ENCODE measurements at places on chromosomes 11 and 22.

- no peak for DNase-seq
Observed at GRCh38 chr11:1871531-1871930, 18.6 kb downstream of the LSP1 start.

DNA sequence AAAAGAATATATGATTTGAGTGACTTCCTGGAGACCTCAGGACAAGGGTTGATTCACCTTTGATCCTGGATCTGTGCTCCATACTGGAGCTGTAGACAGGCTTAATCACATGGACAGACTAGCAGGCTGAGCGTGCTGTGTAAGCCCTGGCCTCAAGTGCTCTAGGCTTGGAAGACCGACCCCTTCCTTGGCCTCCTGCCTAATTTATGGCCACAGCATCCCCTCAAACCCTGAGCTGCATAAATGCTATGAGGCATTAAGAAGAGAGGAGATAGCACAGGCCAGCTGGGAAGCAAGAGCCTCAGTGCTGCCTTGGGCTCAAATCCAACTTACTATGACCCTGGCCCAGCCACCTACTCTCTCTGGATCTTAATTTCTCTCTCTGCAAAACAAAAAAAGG is 385.1 kb downstream of the BUD13 start:
- DNase-seq = no peak

DNA sequence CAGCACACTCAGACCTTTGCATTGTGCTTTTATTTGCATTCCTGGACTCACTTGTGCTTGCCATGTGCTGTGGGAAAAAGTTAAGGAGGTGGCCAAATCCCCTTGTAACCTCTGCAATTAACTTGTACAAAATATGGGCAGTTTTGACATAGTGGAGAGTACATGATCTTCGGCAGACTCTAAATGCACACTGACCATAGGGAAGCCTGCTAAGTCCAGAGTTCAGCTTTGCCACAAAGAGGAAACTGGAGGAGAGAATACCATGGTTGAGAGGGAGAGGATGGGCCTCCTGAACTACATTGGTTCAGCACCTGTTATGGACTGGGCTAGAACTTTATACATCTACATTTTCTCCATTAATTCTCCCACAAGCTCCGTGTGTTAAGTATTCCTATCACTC is 37.6 kb upstream of the CEP295 start:
- DNase-seq = no peak

GRCh38 chr11:75518204-75518549 is 7.6 kb downstream of the GDPD5 start:
- no peak for DNase-seq

DNA sequence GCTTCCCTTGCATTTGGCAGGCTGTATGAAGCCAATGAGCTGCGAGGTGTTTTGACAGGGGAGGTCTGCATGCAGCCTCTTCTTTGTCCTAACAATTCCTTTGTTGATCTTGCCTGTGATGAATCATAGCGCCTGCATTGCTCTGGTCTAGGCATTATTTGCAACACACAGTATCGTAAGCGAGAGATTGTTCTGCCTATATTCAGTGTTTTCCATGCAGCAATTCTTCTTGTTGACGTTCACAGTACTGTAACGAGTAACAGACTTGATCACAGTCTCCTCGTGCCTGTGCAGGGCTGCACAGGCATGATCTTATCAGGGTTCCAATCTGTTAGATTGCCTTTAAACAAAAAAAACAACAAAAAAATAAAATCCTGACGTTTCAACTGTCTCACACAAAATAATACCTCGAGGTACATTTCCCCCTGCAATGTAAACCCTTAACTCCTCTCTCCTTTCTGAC is 13.9 kb upstream of the ADSL start:
- DNase-seq = no peak

DNA sequence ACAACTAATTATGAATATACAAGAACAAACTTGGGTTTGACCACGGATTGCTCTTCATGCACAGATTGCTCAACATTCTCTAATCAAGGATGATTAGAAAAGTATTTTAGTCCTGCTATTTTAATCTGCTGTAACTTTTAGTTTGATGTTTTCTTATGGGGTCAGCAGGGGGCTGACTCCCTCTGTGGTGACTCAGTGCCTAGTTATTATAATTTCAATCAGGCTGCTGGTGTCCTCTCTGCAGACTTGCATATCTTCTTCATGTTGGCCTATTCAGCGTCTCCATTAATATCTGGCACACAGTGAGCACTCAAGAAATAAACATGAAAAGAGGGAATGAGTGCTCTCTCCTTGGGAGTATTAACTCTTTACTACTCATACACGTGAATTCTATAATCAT is 223.8 kb upstream of the DDI1 start:
- DNase-seq = no peak

DNA sequence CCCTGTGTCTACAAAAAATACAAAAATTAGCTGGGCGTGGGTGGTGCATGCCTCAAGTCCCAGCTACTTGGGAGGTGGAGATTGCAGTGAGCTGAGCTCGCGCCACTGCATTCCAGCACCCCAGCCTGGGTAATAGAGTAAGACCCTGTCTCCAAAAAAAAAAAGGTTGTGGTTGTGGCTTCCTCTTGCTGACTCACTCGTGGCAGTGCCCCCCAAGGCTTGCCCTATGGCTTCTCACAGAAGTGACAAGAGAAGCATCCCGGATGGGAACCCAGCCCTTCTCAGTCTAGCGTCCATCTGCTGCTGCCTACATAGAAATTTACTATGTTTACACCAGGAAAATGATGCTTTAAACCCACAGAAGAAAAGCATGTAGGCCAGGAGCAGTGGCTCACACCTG is 68.5 kb upstream of the PITPNB start:
- DNase-seq = no peak

DNA sequence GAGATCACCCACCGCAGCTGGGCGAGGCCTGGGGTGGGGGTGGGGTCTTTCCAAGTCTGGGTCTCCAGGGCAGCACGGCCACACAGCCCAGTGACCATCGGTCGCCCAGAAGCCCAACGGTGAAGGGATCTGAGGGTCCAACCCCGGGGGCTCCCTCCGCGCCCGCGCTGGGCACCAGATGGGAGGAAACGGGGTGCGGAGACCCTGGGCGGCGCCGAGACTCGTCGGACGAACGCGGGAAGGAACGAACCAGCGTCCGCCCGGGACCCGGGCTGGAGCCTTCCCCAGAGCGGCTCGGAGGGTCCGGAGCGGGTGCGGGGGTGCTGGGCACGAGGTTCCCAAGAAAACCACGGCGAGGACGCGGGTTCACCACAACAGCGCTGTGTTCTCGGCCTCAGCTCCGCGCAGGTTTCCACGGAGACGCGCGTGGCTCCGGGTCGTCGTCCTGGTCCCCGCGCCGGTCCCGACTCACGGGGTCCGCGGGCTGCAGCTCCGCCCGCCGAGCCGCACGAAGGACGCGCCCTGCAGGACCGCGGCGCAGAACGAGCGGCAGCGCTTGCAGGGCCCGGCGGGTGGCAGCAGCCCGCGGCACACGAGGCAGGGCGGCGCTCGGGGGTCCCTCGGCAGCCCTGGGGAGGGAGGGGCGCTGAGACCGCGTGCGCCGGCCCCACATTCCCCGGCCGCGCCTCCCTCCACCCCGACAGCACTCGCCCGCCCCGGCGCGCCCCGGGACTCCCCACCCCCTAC is 2.3 kb upstream of the IL17REL start:
- DNase-seq = no peak

GRCh38 chr22:20114506-20115475 is 1.1 kb upstream of the RANBP1 start:
- DNase-seq = no peak

- DNase-seq = no peak
Observed at GRCh38 chr11:114274637-114275036, 21.6 kb upstream of the NNMT start.

DNA sequence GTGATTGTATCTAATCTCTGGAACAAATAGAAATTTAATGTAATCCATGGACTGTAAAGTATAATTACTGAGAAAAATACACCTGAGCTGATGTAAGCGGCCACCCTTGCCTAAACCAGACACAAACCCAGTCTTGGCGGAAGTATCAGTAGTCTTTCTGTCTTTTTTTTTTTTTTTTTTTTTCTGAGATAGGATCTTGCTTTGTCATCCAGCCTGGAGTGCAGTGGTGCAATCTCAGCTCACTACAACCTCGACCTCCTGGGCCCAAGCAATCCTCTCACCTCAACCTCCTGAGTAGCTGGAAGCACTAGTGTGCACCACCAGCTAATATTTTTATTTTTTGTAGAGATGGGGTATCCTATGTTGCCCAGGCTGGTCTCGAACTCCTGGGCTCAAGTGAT is 5.5 kb upstream of the CXCR5 start:
- DNase-seq = no peak

DNA sequence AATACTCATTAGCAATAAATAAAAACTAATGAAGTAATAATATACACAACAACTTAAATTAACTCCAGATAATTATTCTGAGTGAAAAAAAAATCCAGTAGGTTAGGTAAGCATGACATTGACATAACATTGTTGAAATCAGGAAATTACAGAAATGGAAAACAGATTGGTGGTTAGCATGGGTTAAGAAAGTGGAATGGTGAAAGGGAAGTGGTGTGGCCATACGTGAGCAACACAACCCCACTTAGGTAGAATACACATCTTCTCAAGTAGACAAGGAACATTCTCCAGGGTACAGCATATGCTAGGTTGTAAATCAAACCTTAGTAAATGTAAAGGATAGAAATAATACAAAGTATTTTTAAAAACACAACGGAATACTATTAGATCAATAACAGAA is 30.2 kb upstream of the CLTCL1 start:
- DNase-seq = no peak

DNA sequence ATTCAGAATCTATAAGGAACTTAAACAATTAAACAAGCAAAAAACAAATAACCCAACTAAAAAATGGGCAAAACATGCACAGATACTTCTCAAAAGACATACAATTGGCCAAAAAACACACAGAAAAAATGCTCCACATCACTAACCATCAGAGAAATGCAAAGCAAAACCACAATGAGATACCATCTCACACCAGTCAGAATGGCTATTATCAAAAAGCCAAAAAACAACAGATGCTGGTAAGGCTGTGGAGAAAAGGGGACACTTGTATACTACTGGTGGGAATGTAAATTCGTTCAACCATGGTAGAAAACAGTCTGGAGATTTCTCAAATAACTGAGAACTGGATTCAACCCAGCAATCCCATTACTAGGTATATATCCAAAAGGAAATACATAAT is 24.8 kb downstream of the ENTHD1 start:
- DNase-seq = no peak

GRCh38 chr11:67167091-67167490 is 48.0 kb downstream of the KDM2A start:
- DNase-seq = no peak

DNA sequence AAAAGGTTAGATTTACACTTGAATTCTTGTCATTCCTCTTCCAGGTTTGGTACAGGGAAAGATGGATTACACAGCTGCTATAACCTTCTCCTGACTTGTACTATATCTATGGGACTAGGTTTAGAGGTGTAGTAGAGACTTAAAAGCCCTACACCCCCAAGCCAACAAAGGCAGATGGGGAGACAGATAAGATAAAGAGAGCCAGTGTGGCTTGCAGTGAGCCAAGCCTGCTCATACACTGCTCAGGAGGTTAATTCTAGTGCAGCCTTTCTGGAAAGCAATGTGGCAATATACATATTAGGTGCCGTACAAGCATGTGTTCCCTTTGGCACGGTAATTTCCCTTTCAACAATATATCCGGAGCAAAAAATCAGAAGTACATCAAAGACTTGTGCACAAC is 10.8 kb downstream of the SIK3 start:
- DNase-seq = no peak

DNA sequence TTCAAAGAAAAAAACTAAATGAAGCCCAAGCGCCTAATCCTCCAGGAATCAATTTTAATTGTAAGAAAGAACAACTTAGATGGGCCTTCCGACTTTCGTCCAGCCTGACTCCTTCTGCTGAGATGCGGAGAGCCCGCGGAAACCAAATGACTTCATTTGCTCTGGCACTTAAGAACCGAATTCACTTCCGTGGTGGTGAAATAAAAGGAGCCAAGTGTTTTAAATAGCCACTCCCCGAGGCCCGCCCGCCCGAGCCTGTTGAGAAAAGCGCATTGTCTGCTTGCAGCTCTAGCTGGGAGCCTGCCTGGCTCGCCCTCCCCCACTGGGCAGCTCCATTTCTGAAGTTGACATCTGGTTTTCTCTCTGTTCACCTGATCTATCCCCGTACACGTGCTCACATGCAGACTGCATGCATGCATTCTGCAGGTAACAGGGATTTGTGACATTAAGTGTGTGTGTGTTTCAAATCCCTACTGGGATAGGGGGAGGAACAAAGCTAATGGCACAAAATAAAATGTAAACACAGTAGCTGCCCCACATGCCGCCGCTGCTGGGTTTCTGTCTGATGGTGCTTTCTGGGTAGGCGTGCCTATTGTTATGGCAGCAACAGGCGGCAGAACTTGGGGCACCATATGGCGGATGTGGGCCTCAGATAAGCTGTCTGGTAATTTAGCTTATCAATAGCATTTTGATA is 6.2 kb downstream of the TEAD1 start:
- no peak for DNase-seq

- peak; percentile 46 for DNase-seq
Observed at GRCh38 chr11:35389897-35390465, 29.4 kb downstream of the SLC1A2 start.

DNA sequence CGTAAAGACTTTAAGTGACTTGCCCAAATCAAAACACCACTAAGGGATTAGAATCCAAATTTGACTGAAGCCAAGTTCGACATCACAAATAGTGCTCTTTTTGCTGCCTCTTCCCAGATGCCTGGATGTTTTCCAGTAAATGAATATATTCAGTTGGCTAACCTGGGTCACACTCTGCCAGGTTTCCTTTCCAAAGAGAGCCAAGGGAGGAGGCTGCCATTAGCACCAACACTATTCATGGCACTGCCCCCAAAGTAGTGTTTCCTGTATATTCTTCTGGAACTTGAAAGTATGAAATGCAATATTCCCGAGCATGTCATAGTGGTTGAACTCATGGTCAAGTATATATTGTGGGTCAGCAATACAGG is 219.3 kb upstream of the UBASH3B start:
- DNase-seq = no peak

GRCh38 chr11:65854161-65854592 is 3.8 kb downstream of the CFL1 start:
- DNase-seq = no peak

DNA sequence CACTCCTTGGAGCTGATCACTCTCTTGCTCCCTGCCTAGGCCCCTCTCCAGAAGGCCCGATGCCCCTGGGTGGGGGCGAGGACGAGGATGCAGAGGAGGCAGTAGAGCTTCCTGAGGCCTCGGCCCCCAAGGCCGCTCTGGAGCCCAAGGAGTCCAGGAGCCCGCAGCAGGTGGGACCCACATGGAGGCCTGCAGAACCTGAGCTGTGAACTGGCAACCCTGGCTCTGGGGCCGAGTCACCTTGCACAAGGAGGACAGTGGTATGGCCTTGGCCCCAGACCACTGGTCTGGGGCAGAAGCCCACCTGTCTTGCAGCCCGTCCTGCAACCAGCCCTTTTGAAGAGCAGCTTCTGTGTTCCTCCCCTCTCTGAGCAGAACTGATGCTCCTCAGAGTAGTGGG is 6.2 kb downstream of the SCO2 start:
- no peak for DNase-seq

GRCh38 chr22:40595497-40596234 is 40.9 kb downstream of the MRTFA start:
- no peak for DNase-seq
